ENCODE measurements at places on chromosomes 12 and 14. TPM values are rescaled to one million over a fixed set of nuclear protein-coding genes. Genes with fewer than 3 reads are reported as not detected.
A peak's percentile ranks its signal among the peaks of the same experiment; 100 is the strongest.

- DNase-seq, result peak; percentile 47
Measured at GRCh38 chr14:101495827-101496775, 65.2 kb upstream of the DIO3 start.

DNA sequence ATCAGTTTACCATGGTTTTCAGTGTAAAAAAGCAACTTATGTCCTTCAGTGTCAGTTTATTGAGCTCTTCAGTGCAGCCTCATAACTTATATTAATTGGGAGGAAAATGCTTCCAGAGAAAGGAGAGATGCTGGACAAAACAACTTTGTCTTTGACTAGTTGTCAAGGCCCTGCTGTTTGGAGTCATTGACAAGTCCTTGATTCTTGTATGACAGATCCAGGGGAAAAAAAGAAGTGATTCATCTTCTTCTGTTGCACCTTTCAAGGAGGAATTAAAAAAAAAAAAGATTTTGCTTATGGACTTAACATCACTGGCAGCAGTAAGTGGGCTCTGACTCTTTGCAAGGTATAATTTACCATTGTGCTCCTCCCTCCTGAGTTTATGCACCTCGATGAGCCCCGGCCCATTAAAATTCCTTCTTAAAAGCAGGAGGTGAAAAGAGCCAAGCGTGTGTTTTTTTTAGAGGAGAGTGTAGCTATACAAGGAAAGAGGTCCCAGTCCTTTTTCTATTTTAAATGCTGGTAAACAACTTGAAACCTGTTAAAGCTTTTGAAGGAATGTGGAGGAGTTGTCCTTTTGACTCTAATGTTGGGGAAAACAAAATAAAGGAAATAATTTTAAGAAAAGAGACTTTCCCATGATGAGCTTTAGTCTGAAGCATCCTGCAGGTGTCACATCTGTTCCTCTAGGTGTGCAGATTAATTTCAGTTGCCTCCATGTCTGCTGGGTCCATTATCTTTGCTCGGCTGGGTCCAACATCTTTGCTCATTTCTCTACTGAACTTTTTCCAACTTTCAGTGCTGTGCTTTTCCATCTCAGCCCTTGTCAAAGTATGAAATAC, 431.6 kb downstream of the RAD51B start:
- DNase-seq, result no peak

GRCh38 chr12:84507956-84508850, 404.4 kb downstream of the SLC6A15 start:
- no peak for DNase-seq

GRCh38 chr12:66662179-66662578, 16.7 kb downstream of the GRIP1 start:
- no peak for DNase-seq

- DNase-seq, result no peak
Measured at GRCh38 chr14:54881235-54881760, 21.3 kb downstream of the GCH1 start.

DNA sequence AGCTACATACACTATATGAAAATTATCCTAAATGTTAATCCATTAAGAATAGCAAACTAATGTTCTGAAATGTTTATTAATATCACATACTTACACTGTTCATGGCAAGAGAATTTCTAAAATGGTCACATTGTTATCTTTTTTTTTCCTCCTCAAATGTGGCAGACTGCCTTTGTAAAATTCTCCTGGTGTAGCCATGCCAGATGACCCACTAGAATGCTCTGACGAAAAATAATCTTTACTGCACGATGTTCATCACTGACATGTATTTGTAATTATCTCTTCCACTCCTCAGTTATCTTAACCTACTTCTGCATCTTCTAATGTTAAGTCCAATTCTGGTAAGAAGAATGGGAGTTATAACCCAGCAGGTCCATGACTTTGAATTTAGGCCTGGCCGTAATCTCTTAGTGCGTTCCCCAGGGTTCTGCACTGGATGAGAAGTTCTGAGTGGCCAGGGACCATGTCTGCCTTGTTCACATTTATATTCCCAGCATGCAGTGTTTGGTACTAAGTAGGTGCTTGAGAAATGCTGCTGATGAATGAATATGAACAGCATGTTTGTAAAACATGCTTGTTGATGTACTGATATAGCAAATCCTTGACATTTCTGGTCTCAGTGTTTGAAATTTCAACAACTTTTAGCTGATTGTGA, 46.7 kb downstream of the NOPCHAP1 start:
- no peak for DNase-seq

DNA sequence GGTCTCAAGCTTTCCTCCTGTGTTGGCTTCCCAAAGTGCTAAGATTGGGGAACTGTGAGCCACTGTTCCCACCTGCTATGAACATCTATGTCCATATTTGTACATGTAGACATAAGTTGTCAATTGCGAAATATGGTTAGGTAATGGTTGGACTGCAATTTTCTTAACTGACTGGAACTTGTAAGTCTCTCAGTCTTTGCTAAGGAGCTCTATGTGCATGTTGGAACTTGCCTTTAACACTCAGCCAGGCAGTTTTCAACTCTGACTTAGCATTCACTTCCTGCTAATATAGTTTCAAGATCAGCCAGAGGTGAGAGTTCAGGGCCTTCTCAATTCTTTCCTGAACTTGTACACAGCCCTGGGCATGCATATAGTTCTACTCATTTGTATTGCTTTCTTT, 44.5 kb upstream of the EEA1 start:
- no peak for DNase-seq

DNA sequence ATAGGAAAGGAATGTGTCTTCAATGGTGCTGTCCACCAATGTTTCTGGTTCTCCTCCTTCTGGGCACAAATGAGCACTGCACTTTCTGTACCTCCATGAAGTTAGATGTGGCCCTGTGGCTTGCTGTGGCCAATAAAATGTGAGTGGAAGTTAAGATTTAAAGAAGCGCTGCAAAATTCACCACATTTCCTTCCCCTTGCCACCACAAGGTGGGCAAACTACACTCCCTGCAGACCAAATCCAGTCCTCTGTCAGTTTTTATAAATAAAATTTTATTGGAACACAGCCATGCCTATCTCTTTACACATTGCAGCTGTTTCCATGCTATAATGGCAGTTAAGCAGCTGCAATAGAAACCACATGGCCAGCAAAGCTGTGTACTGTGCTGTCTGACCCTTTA, 141.4 kb upstream of the TMPO start:
- DNase-seq, result no peak

DNA sequence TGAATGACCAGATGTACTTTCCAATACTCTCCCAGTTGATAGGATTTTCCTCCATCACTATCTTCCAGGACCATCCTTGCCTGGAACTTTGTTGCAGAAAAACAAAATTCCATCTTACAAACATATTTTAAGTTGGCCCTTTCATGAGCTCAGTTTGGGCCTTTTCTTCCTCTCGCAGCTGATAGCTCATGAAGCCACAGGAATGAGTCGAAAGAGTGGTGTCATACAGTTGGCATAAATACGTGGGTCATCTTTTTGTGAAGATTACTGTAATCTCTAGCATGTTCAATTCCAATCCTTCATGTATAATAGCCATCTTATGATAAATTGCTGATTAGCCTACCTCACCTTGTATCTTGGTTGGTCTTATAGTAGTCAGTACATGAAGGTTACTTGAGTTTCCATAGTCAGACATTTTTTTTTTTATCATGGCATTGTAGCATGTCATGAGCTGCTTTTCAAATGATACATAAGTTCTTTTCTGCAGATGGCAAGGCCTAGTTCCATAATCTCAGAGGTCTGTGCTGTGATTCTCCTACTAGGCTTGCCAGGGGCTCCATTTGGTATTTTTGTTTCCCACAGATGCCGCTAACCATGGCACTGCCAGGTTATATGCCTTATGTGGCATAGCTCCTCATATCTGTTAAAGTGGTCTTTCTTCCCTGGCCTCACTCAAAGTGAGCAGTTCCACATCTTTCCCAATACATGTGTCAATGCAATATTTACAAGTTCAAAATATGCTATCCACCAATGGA, 380.6 kb upstream of the DCN start:
- DNase-seq, result no peak

DNA sequence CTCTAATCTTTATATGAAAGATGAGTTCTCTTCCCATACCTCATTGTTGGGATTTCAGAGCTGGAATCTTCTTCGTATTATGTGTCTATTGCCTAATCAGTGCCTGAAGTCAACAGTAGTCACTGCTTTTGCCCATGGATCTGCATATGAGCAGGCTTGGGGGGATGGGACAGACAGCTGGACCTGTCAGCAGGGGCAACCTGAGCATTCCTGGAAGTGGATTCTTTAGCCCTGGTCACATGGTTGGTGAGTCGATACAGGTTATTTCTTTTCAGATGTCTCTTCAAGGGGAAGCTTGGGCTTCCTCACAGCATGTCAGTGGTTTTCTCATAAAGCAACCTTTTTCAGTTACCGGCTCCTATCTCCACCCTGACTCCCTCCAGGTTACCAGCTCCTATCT, 97.3 kb upstream of the RBM19 start:
- DNase-seq, result no peak

DNA sequence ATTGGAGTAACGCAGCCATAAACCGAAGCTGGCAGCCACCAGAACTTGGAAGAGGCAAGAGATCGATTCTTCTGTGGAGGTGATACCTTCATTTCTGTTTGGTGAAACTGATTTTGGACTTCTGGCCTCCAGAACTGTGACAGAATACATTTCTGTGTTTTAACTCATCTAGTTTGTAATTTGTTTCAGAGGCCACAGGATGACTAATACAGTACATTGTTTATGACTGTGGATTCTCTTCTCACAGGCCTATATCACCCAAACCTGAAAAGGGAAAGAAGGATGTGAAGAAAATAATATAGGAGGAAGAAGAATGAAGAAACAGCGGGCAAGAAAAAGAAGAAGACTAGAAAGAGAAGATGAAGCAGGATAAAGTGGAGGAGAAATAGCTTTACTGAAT, 263.8 kb upstream of the DIO2 start:
- no peak for DNase-seq

- DNase-seq, result no peak
Measured at GRCh38 chr12:31008961-31009840, 64.5 kb upstream of the DDX11 start.

GRCh38 chr12:75706786-75707605, 195.6 kb upstream of the KRR1 start:
- no peak for DNase-seq

GRCh38 chr12:54526812-54527630, 22.4 kb upstream of the PDE1B start:
- DNase-seq, result peak; percentile 22

DNA sequence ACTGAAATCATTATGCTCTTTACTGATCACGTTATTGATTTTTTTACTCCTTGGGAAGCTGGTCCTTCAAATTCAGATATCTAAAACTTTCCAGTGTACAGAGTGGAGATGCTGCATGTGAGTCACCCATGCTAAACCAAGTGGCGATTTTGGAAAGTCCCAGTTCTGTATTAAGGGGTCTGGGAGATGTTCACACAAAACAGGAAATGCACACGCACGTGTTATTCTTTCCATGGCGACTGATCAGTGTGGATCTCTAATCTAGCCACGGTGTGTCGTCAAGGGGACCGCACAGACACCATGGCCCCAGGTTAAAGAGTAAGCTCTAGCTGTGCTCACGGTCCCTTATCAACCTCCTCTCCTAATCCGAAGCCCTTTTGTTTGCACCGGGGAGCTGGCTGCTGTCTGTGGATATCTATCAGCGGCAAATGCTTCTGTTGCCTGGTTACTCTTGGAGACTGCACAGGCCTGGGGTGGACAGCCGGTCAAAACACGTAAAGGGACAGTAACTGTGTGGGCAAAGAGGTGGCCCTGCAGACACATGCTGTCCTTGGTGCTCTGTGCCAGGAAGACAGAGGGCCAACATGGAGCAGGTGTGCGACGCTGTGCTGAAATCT, 96.6 kb downstream of the RIMBP2 start:
- peak; percentile 26 for DNase-seq

DNA sequence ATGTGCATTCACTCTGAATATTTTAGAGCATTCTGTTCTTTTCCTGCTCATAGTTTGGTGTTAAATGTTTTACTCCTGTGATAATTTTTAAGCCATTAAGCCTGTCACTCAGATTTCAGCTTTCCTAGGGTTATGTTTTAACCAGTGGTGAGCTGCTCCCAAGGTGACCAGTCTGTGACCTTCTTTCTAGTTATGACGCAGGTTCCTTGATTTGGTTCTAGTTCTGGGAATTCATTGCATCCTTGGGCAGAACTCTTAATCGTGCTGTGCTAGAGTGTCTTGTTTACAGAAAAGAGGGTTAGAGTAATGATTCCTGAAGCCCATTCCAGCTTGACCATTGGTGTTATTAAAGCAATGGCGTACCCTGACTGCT, 2.2 kb downstream of the GABARAPL1 start:
- DNase-seq, result no peak

DNA sequence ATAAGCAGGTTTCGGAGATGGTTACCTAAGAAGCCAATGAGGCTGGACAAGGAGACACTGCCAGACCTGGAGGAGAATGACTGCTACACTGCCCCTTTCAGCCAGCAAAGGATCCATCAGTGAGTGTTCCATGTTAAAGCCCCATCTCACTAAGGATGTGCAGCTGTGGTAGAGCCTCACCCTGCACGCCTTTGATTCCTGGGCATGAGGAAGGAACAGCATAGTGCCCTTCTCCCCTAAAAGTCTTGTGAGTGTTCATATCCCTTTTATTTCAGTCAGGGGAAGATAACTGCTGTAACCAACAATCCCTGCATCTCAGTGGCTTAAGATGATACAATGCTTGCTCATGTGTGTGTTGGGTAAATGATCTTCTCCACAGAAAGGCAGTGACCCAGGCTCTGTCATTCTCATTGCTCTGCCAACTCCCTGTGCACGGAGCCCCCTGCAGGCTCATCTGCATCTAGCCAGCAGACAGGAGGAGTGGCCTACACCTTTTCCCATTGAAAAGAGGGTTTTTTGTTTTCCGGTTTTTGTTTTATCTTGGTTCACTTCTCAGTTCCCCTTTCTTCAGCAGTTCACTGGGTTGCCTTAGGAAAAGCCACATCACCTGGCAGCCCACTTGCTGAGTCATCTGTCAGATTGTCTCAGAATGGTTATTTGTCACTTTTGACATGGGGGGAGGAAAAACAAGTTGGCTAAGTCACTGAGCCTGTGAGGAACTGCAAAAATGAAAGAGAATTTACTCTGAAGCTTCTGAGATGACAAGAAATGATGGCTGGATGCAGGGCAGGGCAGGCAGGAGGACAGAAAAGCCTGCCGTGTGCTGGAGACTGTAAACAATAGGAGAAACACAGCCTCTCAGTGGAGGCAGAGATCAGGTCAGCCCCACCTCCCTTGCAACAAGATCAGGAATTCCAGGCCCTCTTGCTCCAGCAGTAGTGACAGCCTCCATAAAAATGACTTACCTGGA, 193.3 kb downstream of the ANO4 start:
- peak; percentile 47 for DNase-seq

GRCh38 chr12:132225214-132225613, 81.0 kb downstream of the NOC4L start:
- DNase-seq, result no peak

Gene SAV1
- 94.9 TPM for total RNA-seq

Gene TM7SF3
- 113 TPM for total RNA-seq

Gene RNASE3
- not detected for total RNA-seq

Gene ZNF10
- total RNA-seq, result 12.9 TPM

Gene ANKRD33
- total RNA-seq, result not detected

Gene TAS2R20
- 7.5 TPM for total RNA-seq

Gene RHOJ
- 4.2 TPM for total RNA-seq

Gene ITGB7
- 2.3 TPM for total RNA-seq

Gene AQP6
- not detected for total RNA-seq

Gene B4GALNT3
- 9.3 TPM for total RNA-seq

Gene ADAM21
- total RNA-seq, result not detected

Gene PNMA1
- total RNA-seq, result 6.9 TPM

Gene DLST
- 33.7 TPM for total RNA-seq
